Kidney (tissue), 22 donors: ENCODE measurements at places on chromosomes 4 and X. TPM values are rescaled to one million over a fixed set of nuclear protein-coding genes. Genes with fewer than 3 reads are reported as not detected.

GRCh38 chr4:153008578-153009199 lies 72.6 kb downstream of the FHDC1 start:
- DNase-seq = no peak
- H3K4me3 ChIP-seq = no peak overlapping the region
- no peaks in the 10 kb centered on the region for H3K27me3 ChIP-seq
- H3K4me1 ChIP-seq = no peaks in the 10 kb centered on the region
- no peaks in the 10 kb centered on the region for H3K36me3 ChIP-seq
- no peak overlapping the region for H3K27ac ChIP-seq

- no peaks in the 10 kb centered on the region for H3K27me3 ChIP-seq
- no peaks in the 10 kb centered on the region for H3K36me3 ChIP-seq
- no peak overlapping the region for H3K4me3 ChIP-seq
Measured at GRCh38 chr4:5218376-5219069, 167.2 kb downstream of the STK32B start.

GRCh38 chr4:109411964-109412363 lies 21.7 kb upstream of the SEC24B start:
- H3K36me3 ChIP-seq = no peaks in the 10 kb centered on the region
- no peak for DNase-seq
- H3K27ac ChIP-seq = no peak overlapping the region
- H3K27me3 ChIP-seq = no peaks in the 10 kb centered on the region

DNA sequence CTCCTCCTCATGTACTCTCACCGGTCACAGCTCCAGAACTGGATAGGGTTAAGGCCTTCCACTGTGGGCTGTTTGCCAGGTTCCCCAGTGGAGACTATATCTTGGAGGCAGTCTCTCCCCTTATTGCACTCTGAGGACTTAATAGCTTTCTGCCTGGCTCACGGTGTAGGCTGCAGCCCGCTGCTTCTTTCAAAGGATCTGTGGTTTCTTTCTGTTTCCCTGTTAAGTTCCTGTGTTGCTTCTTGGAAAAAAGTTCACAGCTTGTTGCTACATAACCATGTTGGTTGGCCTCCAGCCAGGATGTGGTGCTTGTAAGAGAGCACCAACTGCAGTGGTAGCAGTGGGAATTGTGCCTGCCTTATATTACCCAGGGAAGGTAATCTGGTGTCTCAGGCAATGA lies 24.9 kb upstream of the ZDHHC15 start:
- no peaks in the 10 kb centered on the region for H3K27me3 ChIP-seq
- DNase-seq = peak; percentile 7
- no peak overlapping the region for H3K27ac ChIP-seq
- no peaks in the 10 kb centered on the region for H3K36me3 ChIP-seq

DNA sequence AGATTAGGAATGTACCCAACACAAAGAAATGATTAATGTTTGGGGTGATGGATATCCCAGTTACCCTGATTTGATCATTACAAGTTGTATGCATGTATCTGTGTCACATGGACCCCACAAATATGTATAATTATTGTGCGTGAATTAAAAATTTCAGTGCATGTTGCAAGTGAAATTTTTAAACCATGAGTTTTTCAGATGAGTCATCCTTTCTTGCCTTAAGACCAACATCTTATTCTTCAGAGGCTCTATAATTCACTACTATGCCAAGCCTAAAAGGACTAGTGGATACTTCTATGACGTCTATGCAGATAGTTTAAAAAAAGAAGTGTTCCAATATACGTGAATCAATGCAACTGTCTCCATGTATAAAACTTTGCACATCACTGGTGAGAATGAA lies 113.0 kb upstream of the SH3RF1 start:
- H3K36me3 ChIP-seq = no peaks in the 10 kb centered on the region
- DNase-seq = no peak
- no peak overlapping the region for H3K4me3 ChIP-seq
- H3K27me3 ChIP-seq = no peaks in the 10 kb centered on the region
- no peaks in the 10 kb centered on the region for H3K4me1 ChIP-seq

DNA sequence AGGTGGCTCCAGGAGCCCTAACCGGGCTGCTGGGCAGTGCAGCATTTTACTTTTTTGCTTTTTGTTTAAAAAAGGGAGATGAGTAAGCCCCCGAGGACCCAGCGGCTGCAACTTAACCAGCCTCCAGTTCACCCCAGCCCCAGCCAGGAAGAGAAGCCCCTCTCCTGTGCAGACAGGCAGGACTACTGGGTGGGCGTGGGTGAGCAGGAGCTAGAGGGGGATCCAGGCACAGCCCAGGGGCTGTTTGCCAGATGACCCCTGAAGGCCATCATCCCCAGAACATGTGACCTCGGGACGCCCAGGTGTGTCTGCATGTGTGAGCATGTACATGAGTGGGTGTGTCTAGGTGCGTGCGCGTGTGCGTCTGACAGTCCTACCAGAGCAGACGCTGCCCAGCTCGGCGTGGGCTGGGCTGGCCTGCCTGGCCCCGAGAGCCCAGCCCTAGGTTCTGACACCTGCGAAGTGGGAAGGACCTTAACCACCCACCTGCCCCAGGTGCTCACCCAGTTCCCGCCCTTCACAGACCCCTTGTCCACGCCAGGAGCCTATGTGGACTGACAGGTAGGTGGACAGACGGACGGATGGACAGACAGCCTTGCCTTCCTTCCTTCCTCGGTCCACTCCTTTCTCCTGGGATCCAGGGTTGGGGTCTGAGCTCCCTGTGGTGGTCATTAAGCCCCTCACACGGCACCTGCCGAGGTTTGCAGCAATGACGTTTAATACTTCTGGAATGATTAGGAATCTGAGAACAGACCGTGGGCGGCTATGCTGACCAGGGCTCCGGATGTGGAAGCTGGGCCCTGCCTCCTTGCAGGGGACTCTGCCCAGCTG lies 7.8 kb upstream of the HAUS3 start:
- no peak overlapping the region for H3K27ac ChIP-seq
- H3K36me3 ChIP-seq = no peaks in the 10 kb centered on the region
- no peak overlapping the region for H3K4me3 ChIP-seq
- no peaks in the 10 kb centered on the region for H3K27me3 ChIP-seq
- no peak for DNase-seq
- peaks cover 14% of the 10 kb centered on the region for H3K4me1 ChIP-seq

GRCh38 chr4:3328814-3329663 lies 36.2 kb downstream of the RGS12 start:
- H3K36me3 ChIP-seq = no peaks in the 10 kb centered on the region
- no peak overlapping the region for H3K4me3 ChIP-seq
- H3K27me3 ChIP-seq = no peaks in the 10 kb centered on the region
- H3K27ac ChIP-seq = no peak overlapping the region
- no peaks in the 10 kb centered on the region for H3K4me1 ChIP-seq

- DNase-seq = no peak
- H3K36me3 ChIP-seq = no peaks in the 10 kb centered on the region
- no peak overlapping the region for H3K27ac ChIP-seq
- no peak overlapping the region for H3K4me3 ChIP-seq
Measured at GRCh38 chr4:165055601-165056000, 1.9 kb downstream of the TRIM75 start.

- no peaks in the 10 kb centered on the region for H3K27me3 ChIP-seq
- DNase-seq = no peak
- peaks cover 7% of the 10 kb centered on the region for H3K4me1 ChIP-seq
- H3K27ac ChIP-seq = no peak overlapping the region
- no peak overlapping the region for H3K4me3 ChIP-seq
Measured at GRCh38 chr4:80069108-80069836, 3.8 kb downstream of the ANTXR2 start.

DNA sequence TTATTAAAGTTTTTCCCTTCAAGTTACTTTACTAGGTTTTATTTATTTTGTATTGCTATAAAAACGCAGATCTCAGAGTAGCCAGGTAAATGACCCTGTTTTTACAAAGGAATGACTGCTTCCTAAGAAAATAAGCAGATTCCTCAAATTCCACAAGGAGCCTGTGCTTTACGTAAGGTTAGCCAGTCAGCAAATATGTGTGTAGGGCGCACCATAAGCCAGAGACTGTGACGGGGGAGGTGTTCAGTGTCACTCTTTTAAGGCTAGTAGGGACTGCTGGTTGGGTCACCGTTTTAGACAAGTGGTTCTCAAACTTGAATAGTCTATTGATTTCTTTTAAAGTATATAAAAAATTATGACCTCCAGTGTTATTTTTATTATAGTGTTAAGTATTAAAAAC lies 119.9 kb downstream of the ANK2 start:
- no peak overlapping the region for H3K4me3 ChIP-seq
- no peaks in the 10 kb centered on the region for H3K36me3 ChIP-seq
- no peaks in the 10 kb centered on the region for H3K4me1 ChIP-seq
- no peak overlapping the region for H3K27ac ChIP-seq
- DNase-seq = peak; percentile 45
- H3K27me3 ChIP-seq = no peaks in the 10 kb centered on the region

DNA sequence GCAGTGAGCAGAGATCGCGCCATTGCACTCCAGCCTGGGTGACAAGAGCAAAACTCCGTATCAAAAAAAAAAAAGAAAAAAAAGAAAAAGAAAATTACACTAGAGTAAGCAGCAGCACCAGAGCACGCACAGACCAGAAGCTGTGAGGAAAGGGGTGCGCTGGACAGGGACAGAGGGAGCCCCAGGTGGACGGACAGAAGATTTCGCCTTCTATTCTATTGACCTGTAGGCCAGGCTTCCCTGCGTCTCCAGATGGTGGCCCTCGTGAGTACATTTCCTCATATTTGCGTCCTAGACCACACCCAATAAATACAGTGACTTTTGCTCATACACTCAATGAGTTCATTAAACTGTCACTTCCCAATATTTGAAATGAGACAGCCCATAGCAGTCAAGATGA lies 19.1 kb downstream of the MTNR1A start:
- H3K27ac ChIP-seq = no peak overlapping the region
- no peak for DNase-seq
- H3K4me3 ChIP-seq = no peak overlapping the region
- H3K4me1 ChIP-seq = no peaks in the 10 kb centered on the region

Gene ZCCHC12
- total RNA-seq = not detected

Gene ASMTL
- total RNA-seq = 33.3 TPM

Gene IL2
- not detected for total RNA-seq
